GM12891 (cell line): ENCODE measurements at places on chromosomes 2 and 18.

DNA sequence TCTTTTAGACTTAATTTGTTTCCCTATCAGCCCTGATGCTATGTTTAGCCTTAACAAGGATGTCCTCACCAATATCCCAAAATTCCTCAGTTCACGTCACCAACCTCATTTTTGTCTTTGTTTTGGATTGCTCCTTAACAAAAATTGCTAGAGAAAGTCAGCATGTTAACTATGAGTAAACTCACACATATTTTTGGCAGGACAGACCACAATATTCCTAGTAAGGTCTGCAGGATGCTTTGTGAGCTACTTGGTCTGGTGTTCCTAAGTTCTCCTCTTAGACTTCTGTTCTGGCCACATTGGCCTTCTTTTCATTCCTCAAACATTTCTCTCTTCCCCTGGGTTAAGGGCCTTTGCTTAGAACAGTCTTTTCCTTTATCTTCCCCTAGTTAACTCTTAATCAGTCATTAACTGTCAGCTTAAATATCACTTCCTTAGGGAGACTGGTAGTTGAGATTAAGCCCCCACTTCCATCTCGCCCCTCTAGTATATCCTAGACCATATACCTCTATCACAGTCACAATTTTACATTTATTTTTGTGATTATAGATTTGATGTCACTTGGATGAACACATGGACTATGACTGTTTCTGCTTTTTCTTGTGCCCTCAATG, 116.2 kb downstream of the ADCYAP1 start:
- no peak for DNase-seq

DNA sequence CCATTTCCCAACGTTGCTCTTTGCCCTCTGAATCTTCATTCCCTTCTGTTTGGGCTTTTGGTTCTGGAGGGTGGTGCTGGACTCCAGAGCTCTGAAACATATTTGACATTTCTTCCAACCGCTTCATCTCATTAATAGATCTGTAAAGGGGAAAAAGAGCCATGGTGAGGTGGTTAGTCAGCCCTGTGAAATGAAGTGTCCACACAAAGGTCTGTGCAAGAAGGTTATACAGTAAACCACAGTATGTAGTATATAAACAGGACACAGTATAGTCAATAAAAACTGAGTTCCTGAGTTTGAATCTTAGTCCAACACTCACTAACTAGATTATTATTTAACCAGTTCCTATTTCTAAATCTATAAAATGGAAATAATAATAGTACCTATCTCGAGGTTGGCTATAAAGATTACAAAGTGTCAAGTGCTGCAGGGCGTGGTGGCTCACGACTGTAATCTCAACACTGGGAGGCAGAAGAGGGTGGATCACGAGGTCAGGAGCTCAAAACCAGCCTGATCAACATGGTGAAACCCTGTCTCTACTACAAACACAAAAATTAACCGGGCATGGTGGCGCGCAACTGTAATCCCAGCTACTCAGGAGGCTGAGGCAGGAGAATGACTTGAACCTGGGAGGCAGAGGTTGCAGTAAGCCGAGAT, 13.1 kb downstream of the STARD7 start:
- DNase-seq, result no peak

GRCh38 chr2:64283641-64284361, 139.6 kb upstream of the PELI1 start:
- no peak for DNase-seq

DNA sequence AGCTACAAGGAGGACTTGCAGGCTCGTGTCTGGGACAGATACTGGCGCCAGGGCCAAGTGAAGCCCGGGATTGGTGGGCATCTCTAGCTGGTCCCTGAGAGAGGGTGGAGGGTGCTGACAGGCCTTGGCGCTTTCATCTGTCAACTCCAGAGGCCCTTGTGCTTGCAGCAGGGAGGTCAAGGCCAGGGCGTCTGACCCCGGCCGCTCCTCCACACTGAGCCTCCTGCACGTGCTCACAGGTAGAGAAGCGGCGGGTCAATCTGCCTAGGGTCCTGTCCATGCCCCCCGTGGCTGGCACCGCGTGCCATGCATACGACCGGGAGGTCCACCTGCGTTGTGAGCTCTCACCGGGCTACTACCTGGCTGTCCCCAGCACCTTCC, 9.5 kb downstream of the CAPN10 start:
- DNase-seq, result no peak

GRCh38 chr18:25322806-25323205, 29.2 kb downstream of the ZNF521 start:
- DNase-seq, result no peak

DNA sequence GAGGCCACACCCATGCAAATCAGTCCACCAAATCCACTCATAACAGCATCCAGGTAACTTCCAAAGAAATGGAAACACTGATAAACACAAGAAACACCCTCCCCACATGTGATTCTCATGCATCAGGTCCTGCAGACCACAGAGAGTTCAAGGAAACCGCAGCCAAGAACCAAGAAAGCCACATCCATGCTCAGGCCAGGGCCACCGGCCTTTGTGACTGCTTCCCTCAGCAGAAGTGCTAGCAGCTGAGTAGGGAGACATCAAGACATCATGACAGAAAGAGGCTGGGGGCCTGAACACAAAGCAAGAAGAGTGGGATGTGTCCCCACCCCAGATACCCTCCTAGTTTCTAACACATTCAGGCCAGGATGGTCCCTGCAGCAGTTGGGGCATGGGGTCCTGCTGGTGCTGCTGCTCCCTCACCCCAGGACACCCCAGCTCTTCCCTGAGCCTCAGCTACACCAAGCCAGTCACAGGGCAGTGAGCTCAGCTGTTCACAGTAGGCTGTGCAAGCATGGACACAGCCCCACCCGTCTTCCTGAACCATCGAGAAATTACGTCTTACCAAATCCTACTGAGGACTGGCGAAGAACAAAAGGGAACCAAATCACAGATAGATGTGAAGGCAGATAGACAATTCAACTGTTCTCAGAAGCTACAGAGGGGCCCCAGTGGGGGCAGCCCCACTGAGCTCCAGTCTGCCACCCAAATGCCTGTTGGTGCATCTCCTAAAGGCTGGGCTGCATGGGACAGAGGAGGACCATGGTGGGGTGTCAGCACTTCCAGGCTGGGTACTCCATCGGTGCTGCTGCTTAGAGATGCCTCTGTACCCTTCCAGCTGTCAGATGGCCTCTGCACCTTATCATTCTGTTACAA, 60.9 kb downstream of the HDAC4 start:
- DNase-seq, result peak; percentile 56

GRCh38 chr18:30280861-30281470, 761.6 kb downstream of the DSC3 start:
- no peak for DNase-seq

DNA sequence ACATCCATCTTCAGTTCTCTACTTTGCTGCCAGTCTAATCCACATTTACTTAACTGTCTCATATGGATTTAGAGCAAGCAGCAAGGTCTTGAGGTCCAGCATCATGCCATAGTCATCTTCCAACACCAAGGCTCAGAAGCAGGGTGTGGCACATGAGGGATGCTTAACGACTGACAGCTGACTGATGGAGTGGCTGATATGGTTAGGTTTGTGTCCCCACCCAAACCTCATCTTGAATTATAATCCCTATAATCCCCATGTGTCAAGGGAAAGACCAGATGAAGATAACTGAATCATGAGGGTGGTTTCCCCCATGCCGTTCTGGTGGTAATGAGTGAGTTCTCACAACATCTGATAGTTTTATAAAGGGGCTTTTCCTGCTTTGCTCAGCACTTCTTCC, 257.3 kb downstream of the NBAS start:
- no peak for DNase-seq

- no peak for DNase-seq
These were observed 22.0 kb upstream of the DAPL1 start for GRCh38 chr2:158773121-158773520.

GRCh38 chr2:154173164-154173563, 301.4 kb downstream of the GALNT13 start:
- DNase-seq, result no peak

DNA sequence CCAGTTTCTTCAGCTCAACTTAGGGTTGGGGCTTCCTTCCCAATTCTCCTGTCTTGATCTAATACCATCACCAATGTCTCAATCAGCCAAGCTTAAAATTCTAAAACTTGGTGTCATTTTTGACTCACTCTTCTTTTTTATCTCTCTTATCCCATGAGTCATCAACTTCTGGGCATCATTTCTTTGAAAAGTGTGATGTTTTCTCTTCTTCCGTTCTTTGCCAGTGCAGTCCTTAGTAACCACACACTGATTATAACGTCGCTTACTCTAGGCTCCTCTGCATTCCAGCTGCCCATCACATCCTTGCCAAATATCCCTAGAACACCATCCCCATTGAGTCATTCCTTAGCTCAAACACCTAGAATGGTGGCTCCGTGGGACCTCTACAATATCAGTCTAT, 27.4 kb upstream of the MRO start:
- DNase-seq, result no peak

- no peak for DNase-seq
These were observed 90.7 kb downstream of the STK39 start for GRCh38 chr2:168156661-168157060.

GRCh38 chr2:235312571-235312970, 181.3 kb upstream of the AGAP1 start:
- no peak for DNase-seq

- DNase-seq, result no peak
These were observed 119.5 kb upstream of the SALL3 start for GRCh38 chr18:78860117-78860516.

GRCh38 chr2:4873364-4873763, 818.8 kb upstream of the SOX11 start:
- no peak for DNase-seq

- DNase-seq, result peak; percentile 63
These were observed 2.0 kb upstream of the CHRND start for GRCh38 chr2:232523682-232524597.

- peak; percentile 25 for DNase-seq
These were observed 72.5 kb downstream of the DHRS9 start for GRCh38 chr2:169141713-169142352.

DNA sequence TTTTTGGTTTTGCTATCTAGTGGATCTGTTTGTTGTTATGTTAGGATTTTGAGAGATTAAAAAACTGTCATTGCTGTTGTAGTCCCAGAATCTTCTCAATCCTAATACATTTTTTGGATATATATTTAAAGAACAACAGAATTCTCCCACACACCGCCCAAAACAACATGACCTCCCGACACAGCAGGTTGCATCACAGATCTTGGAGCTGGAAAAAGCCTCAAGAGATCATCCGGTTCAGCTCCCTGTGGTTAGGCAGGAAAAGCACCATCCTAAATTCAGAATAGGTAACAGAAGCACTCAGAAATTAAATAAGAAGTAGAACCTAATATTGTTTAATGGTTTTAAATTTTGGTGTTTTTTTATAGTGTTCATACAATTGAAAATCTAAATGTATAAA, 251.4 kb upstream of the STON1 start:
- no peak for DNase-seq

GRCh38 chr2:146874260-146874658, 970.6 kb upstream of the ACVR2A start:
- no peak for DNase-seq

GRCh38 chr18:49944663-49945062, 131.3 kb upstream of the ACAA2 start:
- no peak for DNase-seq

GRCh38 chr2:181792906-181793305, 98.6 kb upstream of the ITPRID2 start:
- DNase-seq, result no peak

DNA sequence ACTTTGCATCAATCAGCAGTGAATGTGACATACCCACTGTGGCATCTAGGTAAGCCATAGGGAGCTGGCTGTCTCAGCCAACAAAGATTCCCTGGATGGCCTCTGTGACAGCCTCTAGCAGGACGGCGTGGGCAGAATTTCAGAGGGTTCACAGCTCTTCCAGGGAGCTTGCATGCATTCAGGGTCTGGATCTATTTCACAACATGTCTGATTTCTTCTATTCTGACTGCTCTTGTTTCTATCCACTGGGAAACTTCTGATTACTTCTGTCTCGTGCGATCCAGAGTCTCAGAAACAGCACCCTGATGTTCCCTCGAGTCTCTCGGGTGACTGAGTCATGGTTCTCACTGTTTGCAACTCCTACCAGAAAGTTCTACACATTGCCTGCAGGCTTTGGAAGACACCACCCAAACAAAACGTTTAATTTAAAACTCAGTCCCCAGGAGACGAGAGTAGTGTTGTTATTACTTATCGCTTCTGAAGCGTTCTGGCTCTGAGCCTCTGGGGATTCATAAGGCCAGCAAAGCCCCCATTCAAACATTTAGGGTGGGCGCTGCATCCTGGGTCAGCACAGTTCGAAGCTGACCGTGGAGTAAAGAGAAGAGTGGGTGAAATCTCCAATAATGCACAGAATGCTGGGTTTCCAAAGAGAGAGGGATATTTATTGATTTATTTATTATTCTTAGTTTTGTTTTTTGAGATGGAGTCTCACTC, 41.9 kb upstream of the ODC1 start:
- DNase-seq, result no peak

DNA sequence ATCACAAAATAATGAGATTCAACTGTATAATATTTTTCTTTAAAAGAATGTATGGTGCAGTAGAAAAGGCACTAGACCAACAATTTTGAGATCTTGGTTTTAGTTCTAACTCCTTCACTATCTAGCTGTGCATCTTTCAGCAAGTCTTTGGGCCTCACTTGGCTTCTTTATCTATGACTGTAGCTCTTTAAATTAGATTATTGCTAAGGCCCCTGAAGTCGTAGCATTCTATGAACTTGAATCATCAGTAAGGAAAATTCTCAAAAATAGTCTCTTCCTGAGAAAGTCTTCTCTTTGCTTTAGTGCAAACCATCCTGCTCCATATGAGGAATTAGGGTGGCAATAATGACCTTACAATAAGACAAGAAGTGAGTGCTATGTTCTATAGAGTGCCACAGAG, 140.4 kb downstream of the FTCDNL1 start:
- DNase-seq, result no peak

DNA sequence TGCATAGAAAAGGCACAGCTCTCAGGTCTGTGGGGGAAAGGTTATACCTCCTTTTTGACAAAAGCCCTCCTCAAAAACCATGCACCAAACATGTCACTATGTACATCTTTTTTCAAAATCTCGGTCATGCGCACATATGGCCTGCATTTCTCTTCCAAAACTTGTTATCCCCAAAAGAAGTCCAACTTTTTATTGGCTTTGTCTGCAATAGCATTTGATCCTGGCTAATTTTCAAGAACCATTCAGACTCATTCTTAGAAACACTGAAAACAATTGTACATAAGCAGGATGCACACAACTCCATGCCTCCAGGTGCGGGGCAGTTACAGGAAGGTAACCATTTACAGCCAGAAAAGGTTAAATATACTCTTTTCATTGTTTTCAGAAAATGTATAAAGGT, 21.9 kb downstream of the SERTAD2 start:
- DNase-seq, result no peak

- DNase-seq, result no peak
These were observed 44.6 kb downstream of the FOSL2 start for GRCh38 chr2:28437149-28437835.

GRCh38 chr2:31170071-31170698, 31.9 kb upstream of the GALNT14 start:
- peak; percentile 57 for DNase-seq

- DNase-seq, result peak; percentile 50
These were observed 142.8 kb downstream of the TMEM17 start for GRCh38 chr2:62363166-62363565.

GRCh38 chr2:31324016-31324633, 90.2 kb downstream of the EHD3 start:
- no peak for DNase-seq
